Fibroblast of lung (primary cell): ENCODE measurements at places on chromosomes 1 and 21. TPM values are rescaled to one million over a fixed set of nuclear protein-coding genes. Genes with fewer than 3 reads are reported as not detected.

Gene TMPRSS15
- polyA plus RNA-seq, result not detected in 2 replicates

Gene ATP1A1
- 216 and 230 TPM in 2 replicates for polyA plus RNA-seq

Gene NSL1
- 21.4 and 27.4 TPM in 2 replicates for polyA plus RNA-seq

DNA sequence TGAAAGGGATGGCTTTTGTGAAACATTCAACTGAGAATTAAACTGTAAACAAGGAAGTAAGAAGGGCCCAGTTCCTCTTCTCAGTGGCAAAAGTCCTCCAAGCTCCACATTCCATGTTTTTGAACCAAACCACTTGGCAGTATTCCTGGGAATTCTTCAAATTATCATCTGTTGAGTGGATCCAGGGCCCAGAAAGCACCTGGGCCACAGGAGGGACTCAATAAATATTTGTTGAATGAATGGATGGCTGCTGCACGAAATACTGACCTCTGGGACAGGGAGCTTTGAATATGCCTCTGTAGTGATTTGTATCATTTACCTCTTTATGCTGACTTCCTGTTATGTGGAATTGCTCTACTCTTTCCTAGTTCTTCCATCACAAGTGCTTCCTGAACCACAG is 4.7 kb downstream of the SLC35F3 start:
- H3K27me3 ChIP-seq, result no peaks in the 10 kb centered on the region
- peak; percentile 97 for DNase-seq
- H3K36me3 ChIP-seq, result no peaks in the 10 kb centered on the region
- no peaks in the 10 kb centered on the region for H3K4me1 ChIP-seq
- no peak overlapping the region for H3K4me3 ChIP-seq

- no peaks in the 10 kb centered on the region for H3K4me1 ChIP-seq
- H3K4me3 ChIP-seq, result no peak overlapping the region
- no peak for DNase-seq
- H3K27ac ChIP-seq, result no peak overlapping the region
Measured at GRCh38 chr1:86296305-86297205, 99.6 kb downstream of the ODF2L start.

GRCh38 chr1:242431786-242432185 is 92.7 kb downstream of the PLD5 start:
- H3K27me3 ChIP-seq, result no peaks in the 10 kb centered on the region
- no peak overlapping the region for H3K4me3 ChIP-seq
- H3K27ac ChIP-seq, result no peak overlapping the region
- no peak for DNase-seq
- no peaks in the 10 kb centered on the region for H3K4me1 ChIP-seq
- no peaks in the 10 kb centered on the region for H3K36me3 ChIP-seq

- peaks cover 9% of the 10 kb centered on the region for H3K4me1 ChIP-seq
- DNase-seq, result no peak
- H3K4me3 ChIP-seq, result peak overlapping the region; percentile 54
- H3K36me3 ChIP-seq, result no peaks in the 10 kb centered on the region
- H3K27ac ChIP-seq, result no peak overlapping the region
Measured at GRCh38 chr1:180228648-180229482, 1.2 kb upstream of the LHX4 start.

DNA sequence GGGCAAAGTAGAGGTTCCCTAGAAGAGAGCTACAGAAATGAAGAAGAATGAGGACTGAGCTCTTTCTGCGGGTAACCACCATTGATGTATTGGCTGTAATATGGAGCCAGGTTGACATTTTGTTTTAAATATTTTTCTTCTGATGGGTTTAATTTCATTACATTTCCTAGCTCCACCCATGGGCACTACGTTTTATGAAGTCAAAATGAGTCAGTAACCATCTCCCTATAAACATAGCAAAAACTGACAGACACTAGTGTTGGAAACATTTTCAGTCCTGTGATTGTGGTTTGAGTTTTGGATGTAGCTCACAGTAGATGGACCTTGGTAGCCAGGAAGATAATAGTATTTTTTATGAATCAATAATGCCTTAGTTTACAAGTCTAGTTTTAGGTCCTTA is 470.4 kb upstream of the B3GALT2 start:
- no peaks in the 10 kb centered on the region for H3K4me1 ChIP-seq
- DNase-seq, result peak; percentile 53
- H3K27me3 ChIP-seq, result no peaks in the 10 kb centered on the region
- H3K36me3 ChIP-seq, result no peaks in the 10 kb centered on the region
- H3K4me3 ChIP-seq, result no peak overlapping the region
- H3K27ac ChIP-seq, result no peak overlapping the region

GRCh38 chr1:206081856-206082255 is 28.9 kb downstream of the RHEX start:
- H3K27ac ChIP-seq, result no peak overlapping the region
- peaks cover 20% of the 10 kb centered on the region for H3K27me3 ChIP-seq
- no peaks in the 10 kb centered on the region for H3K4me1 ChIP-seq
- H3K36me3 ChIP-seq, result no peaks in the 10 kb centered on the region
- no peak overlapping the region for H3K4me3 ChIP-seq

DNA sequence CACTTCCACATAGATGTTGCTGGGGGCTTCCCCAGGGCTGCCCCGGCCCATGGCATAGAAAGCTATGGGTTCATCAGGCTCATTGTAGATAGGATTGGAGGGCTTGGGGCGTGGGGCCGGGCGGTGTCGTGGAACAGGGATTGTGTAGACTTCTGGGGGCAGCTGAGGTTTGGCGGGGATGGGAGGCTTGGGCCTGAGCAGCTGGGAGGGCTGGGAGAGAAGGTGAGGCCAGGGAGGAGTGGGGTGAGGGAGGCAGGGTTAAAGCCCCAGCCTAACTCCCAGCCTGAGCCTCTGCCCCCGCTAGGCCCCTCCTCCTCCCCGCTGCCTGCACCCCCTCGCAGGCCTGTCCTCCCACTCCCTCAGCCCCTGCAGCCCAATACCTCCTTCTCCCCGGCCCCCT is 7.4 kb downstream of the SH2D2A start:
- H3K4me1 ChIP-seq, result peaks cover 9% of the 10 kb centered on the region
- DNase-seq, result no peak
- H3K27me3 ChIP-seq, result peaks cover 5% of the 10 kb centered on the region
- H3K36me3 ChIP-seq, result no peaks in the 10 kb centered on the region
- H3K27ac ChIP-seq, result no peak overlapping the region
- H3K4me3 ChIP-seq, result no peak overlapping the region

DNA sequence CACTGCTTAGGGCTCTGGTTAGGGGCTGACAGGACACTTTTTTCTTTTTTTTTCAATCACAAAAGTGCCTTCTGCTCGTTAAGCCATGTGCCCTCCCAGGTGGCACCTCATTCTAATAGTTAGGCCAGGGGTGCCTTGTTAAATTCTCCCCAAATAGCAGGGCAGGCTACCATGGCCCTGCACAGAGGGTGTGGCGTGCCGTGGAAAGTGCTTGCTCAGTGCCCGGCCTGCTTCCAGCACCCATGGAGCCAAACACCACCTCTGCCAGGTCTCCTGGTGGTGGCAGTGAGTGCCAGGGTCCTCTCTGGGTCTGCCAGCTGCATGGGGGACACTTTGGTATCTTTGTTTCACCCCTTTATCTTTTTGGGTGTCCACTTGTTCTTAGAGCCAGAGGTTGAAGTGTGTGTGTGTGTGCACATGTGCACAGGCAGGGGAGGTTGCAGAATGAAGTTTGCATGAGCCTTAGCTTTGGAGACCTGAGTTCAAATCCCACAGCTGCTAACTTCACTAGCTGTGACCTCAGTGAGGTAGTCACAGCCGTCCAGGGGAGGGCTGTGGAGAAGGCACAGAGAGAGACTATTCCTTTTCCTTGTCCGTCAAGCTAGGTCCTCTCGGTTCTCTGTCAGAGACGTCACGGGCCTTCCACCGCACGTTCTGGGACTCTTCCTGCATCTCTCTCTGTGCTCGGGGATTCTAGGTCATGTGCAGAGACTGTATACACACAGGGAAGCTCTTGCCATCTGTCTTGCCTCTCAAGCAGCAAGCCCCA is 39.9 kb upstream of the CSF3R start:
- no peak overlapping the region for H3K27ac ChIP-seq
- no peak overlapping the region for H3K4me3 ChIP-seq
- H3K4me1 ChIP-seq, result no peaks in the 10 kb centered on the region
- H3K27me3 ChIP-seq, result no peaks in the 10 kb centered on the region
- DNase-seq, result no peak
